ENCODE measurements at places on chromosomes 5 and 9. TPM values are rescaled to one million over a fixed set of nuclear protein-coding genes. Genes with fewer than 3 reads are reported as not detected.

Gene TPPP
- 0.48 TPM for total RNA-seq

Gene RGS3
- total RNA-seq, result 13.9 TPM

DNA sequence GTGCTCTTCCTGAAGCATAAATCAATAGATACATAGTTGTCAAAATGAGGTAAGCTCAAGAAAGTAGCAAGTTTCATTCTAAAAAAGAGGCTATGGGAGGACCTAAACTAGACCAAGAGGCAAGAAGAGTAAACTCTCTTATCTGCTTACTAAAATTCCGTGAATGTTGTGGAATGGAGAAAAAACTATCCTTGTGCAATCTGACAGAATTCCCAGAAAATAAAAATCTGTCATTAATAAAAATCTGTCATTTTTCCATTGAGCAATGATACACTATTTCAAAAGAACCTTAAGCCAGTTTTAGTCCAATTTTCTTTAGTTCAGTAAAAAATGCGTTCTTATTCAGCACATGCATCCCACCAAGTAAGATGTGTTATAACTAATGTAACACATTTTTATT is 15.9 kb upstream of the FANCC start:
- H3K4me3 ChIP-seq, result no peak overlapping the region
- no peak for DNase-seq
- no peaks in the 10 kb centered on the region for H3K4me1 ChIP-seq
- H3K27ac ChIP-seq, result no peak overlapping the region
- no peaks in the 10 kb centered on the region for H3K27me3 ChIP-seq

Gene CKMT2
- total RNA-seq, result 1.5 TPM

Measured in H9 (cell line).